Mesenteric fat pad (tissue), 1 donor: ENCODE measurements at places on chromosomes 5 and 9.

GRCh38 chr5:37400501-37400900 is 21.4 kb downstream of the WDR70 start:
- no peak for DNase-seq

- no peak for DNase-seq
Measured at GRCh38 chr5:35185518-35185917, 44.8 kb downstream of the PRLR start.

- DNase-seq: no peak
Measured at GRCh38 chr9:113851873-113852272, 24.2 kb upstream of the ZNF618 start.

DNA sequence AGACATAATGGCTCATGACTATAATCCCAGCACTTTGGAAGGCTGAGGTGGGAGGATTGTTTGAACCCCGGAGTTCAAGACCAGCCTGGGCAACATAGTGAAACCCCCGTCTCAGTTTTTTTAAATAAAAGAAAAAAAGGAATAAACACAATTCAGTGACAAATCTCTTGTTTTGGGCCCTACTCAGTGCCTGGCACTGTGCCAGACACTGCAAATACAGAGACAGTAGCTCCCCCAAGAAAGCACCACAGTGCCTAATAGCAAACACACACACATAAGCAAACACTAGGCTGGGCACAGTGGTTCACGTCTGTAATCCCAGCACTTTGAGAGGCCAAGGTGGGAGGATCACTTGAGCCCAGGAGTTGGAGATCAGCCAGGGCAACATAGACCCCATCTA is 49.7 kb upstream of the GRHPR start:
- no peak for DNase-seq

- DNase-seq: no peak
Measured at GRCh38 chr5:176436656-176437055, 11.5 kb upstream of the FAF2 start.

- DNase-seq: no peak
Measured at GRCh38 chr9:22037954-22038690, 29.0 kb upstream of the CDKN2B start.

GRCh38 chr5:80072103-80073073 is 37.2 kb downstream of the THBS4 start:
- DNase-seq: no peak

DNA sequence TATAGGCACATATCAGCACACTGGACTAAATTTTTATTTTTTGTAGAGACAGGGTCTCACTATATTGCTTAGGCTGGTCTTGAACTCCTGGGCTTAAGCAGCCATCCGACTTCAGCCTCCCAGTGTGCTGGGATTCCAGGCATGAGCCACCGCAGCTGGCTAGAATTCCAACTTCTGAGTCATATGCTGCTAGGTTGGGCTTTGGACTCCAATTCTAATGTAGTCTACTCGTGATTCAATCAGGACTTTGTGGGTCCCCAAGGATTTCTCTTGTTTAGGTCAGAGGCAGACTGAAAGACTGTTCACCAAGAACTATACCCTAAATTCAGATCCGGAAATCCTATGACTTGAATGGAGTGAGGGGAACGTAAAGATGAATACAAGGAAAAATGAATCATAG is 68.2 kb upstream of the CHD1 start:
- no peak for DNase-seq

- DNase-seq: no peak
Measured at GRCh38 chr5:82512025-82512424, 233.9 kb upstream of the RPS23 start.

DNA sequence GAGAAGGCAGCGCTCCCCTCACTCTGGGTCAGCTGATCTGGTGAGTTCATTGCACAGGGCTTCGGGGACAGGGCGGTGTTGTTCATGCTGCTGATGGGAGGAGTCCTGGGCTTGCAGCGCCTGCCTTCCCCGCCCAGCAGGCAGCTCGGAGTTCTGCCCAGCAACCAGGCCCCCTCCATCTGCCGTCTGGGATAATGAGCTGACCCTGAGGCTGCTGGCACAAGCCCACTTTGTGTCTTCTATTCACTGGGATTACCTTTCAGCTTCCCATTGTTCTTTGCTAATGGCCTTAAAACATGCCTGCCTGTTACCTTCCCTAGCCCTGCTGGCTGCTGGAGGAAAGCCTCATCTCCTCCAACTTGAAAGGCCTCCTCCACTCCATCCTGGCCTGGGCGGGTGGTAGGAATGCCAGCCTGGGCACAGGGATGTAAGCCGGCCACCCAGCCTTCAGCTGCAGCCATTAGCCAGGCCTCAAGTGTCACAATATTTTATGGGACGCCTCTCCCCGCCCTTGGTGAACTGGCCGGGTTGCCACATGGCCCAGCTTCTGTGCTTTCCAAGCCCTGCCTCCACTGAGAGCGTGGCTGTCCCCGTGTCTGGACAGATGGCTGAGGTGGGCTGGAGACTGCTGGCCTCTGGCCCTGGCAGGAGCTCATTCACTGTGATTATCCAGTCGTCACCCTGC is 70.4 kb downstream of the GADD45G start:
- DNase-seq: no peak

- no peak for DNase-seq
Measured at GRCh38 chr9:127336506-127337352, 60.2 kb upstream of the SLC2A8 start.

- no peak for DNase-seq
Measured at GRCh38 chr5:20536341-20536740, 548.3 kb upstream of the CDH18 start.

GRCh38 chr5:53438486-53439472 is 41.6 kb upstream of the FST start:
- no peak for DNase-seq

DNA sequence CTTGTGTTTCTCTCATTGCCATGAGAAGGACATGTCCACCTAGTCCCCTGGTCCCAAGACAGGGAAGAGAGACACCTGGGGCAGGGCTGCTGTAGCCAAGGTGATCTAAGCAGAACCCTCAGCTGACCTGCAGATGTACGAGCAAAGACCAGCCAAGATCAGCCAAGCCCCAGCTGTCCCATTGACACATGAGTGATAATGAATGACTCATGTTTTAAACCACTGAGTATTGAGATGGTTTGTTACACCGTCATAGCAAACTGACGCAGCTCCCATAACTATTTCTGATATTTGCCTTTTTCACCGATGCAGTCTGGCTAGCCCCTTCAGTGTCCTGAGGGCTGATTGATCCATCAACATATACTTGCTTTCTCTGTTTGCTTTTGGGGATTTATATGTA is 6.7 kb downstream of the OR1K1 start:
- DNase-seq: no peak

DNA sequence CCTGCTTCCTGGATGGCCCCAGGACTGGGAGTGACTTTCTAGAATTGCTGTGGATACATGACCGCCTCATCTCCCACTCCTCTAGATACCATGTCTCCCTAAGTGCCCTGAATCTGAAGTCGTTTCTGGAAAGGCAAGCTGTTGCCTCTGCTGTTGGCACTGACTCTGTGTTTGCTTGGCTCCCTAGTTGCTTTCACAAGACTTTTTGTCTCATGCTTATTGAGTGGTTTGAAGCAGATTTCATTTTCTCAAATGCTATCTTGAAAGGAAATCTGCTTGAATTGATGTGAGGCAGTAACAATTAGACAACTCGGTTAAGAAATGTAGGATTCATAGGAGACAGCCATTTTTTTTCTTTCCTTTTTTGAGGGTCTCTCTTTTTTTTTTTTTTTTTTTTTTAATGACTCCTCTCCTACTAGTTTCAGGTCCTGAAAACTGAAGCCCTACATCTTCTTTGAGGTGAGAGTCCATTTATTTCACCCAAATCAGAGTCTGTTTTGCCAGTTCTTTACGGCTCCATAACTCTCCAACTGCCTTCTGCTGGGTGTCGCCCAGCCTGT is 65.9 kb downstream of the PRDM6 start:
- no peak for DNase-seq

DNA sequence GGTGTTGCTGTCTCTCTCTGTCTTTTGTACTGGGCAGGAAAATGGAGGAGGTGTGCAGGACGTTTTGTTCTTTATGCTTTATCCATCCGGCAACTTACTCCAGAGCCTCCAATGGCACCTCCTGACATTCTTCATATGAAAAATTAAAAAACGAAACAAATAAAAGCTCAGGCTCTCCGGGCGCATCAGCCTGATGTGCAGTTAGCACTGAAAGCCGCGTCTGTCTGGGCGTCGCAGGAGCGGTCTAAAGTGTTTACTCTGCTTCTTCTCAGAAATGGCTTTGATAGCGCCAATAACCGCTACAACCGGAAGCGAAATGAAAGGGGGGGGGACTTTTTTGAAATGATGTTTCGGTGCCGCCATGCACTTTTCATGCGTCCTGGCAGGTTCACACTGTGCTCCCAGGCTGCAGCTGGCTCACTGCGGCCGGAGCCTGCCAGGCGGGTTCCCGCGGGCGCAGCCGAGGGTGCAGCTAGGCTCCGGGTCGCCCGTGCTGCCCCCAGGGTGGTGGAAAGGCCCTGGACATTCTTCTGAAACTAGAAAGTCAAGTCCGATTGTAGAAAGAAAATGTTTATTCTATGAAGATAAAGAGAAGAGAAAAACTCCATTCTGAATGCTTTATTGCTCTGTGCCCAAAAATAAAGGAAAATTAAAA is 407.7 kb upstream of the IRX1 start:
- DNase-seq: no peak

- no peak for DNase-seq
Measured at GRCh38 chr5:176578391-176578808, 29.3 kb downstream of the CDHR2 start.

DNA sequence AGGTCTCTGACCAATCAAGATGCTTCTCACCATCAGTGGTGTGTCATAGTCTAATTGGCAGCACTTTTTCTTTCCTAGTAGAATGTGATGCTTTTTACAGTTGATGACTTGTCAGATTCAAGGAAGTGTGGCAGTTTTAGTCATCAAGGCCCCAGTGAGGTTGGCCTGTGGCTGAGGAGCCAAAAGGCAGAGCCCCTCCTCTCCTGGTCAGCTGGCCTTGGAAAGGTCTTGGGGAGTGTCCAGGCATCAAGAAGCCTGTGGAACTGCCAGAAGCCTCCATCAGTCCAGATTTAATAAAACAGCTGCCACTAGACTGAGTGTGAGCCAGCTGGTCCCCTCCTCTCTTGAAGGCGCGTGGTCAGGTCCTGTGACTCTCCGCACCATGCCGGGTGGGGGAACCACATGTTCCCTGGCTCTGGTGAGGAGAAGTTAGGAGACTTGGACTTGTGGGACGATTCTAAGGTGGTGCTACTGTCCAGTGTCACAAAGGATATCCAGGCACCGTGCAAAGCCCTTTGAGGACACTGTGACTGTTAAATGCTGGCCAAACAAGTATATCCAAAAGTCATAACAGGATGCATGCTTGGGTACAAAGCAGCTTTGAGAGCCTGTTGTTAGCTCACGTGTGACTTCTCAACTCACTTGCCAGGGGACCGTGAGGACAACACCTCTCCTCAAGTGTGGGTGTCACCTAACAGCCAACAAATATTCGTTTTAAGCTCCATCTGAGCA is 6.1 kb upstream of the ANGPTL2 start:
- peak; percentile 69 for DNase-seq

- DNase-seq: no peak
Measured at GRCh38 chr9:111759762-111760639, 34.7 kb downstream of the SHOC1 start.

GRCh38 chr5:122871661-122872060 is 26.2 kb downstream of the SNX24 start:
- DNase-seq: no peak

- no peak for DNase-seq
Measured at GRCh38 chr5:149388498-149389190, 9.6 kb upstream of the IL17B start.

GRCh38 chr9:32704343-32704742 is 68.9 kb upstream of the TAF1L start:
- DNase-seq: no peak

DNA sequence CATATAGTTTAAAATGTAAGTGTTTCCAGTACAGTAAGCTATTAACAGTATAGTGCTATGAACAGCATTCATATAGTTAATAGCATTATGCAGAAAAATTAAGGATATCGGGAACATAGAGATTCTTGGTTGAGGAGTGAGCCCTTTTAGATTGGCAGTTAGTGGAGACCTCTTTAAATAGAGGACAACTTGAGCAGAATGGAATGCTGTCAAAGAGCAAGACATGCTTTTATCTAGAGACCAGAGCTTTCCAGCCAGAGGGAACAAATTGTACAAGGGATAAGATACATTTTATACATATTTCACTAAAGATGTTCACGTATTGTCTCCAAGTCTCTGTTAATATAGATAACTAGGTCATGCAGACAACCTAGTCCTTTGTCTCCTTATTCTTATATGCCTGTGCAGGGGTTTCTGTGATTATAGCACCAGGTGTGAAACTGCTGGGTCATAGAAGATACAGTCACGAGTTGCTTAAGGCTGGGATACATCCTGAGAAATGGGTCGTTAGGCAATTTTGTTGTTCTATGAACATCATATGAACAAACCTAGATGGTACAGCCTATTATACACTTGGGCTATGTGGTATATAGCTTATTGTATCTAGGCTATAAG is 6.0 kb downstream of the IPO11 start:
- DNase-seq: no peak

DNA sequence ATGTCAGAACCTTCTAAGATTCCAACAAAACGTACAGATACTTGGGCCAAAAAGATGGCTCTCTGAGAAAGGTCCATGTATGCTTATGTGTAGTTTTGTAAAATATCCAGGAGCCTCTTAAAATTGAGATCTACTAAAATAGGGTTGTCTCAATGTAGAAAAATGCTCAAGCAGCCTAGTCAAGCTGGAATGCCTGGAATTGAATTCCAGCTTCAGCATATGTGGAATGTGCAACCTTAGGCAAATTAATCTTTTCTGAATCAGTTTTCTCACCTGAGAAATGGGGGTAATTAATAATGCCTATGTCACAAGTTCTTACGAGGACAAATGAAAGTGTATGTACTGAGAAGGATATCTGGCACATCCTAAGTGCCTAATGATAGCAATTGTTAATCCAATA is 662.4 kb downstream of the DTWD2 start:
- no peak for DNase-seq

- no peak for DNase-seq
Measured at GRCh38 chr9:97045300-97045699, 6.4 kb upstream of the CTSV start.

- no peak for DNase-seq
Measured at GRCh38 chr5:139061856-139062255, 136.3 kb downstream of the SIL1 start.
